Brain pericyte (primary cell): ENCODE measurements at places on chromosomes 5 and 9.

GRCh38 chr9:127865645-127866464 lies 11.4 kb upstream of the ENG start:
- no peak for DNase-seq

- DNase-seq: no peak
Measured at GRCh38 chr5:66675406-66675805, 79.2 kb downstream of the MAST4 start.

DNA sequence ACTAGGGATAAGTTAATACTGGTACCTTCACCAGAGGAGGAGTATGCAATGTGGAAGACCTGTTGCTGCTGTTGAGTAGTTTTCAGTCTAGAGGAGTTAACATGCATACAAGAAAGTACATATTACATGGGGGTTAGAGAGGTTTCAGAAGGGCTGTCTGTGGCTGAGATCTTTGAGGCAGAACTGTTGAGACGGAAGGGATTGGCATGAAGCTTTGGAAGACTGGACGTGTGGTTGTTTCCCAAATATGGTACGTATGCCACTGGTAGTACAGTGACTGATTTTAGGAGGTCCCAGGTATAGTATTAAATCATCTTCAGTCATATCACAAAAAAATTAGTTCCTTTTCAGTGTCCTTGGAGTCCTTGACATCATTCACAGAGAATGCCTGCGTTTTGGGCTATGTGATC lies 17.6 kb downstream of the TNFAIP8 start:
- no peak for DNase-seq

DNA sequence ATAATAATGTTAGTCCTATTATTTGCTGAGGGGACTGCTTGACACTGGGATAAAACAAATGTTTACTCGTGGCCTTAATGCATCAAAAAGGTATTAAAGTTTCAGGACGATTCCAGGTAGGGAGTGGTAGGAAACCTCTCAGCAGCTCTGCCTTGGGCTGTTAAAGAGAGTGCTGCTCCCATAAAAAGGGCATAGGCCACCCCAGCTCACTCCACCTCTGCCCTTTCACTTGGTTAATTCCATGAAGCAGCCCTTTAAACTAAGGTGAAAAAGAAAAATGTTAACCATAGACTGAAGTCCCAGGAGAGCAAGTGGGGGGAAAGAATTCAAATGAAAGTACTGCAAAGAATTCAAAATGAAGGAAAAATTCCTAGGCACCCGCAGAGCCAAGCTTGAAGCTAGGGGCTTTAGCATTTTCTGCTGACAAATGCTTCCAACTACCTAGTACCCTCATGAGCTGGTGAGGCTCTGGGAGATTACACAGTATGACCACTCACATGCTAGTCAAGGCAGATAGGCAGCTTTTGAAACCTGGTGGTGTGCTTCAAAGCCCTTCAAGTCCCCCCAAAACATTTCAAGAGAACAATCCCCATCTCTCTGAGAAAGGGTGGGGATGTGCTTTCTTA lies 8.5 kb downstream of the KLF9 start:
- DNase-seq: no peak

GRCh38 chr9:136667940-136668760 lies 5.4 kb downstream of the EGFL7 start:
- DNase-seq: no peak

- no peak for DNase-seq
Measured at GRCh38 chr9:109471475-109472393, 26.4 kb downstream of the PTPN3 start.

- no peak for DNase-seq
Measured at GRCh38 chr9:134167530-134167931, 3.2 kb upstream of the RNU6ATAC start.

DNA sequence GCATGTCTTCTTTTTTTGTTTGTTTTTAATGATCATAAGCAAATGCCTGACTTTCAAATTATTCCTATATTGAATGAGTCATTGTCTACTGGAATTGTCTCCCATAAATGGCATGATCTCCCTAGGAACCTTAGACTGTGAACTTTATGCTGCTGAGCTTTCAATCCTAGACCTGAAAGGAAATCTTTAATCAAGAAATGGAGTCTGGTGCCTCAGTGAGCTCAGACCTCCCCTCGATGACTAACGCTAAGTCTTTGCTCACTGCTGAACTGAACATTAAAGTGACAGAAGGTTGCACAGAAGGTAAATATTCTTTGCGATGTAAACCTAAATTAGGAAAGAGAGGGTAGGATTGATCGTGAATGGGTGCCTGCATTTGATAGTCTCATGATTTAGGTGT lies 745.2 kb upstream of the WWC1 start:
- no peak for DNase-seq

DNA sequence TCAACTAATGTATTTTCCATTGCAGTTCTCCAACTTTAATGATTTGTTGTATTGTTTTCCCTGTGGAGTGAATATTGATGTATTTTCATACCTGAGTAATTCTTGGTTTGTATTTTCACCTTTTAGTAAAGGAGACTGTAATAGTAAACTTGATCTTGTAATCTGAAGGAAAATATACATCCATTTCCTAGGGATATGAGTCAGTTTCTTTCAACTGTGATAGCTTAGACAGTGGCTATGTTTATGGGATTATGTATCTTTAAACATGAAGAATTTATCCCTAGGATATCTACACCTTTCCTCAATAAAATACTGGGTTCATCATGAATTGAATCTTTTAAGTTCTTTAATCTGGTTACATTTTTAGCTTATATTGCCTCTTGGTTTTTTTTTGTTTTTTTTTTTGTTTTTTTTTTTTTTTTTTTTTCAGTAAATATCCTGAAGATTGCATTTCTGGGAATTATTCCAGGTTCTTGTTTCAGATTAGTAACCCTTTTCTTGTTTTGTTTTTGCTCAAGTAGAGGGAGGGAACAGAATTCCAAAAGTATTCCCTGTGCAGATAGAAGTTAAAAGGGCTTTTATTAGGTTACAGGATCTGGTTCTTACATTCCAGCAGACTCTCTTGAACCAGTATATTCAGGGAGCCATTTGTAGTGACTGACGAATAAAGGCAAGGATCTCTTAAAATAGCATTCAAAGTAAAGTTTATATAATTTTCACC lies 7.1 kb downstream of the WDR36 start:
- DNase-seq: no peak

GRCh38 chr5:14265570-14265969 lies 122.4 kb downstream of the TRIO start:
- DNase-seq: no peak

- no peak for DNase-seq
Measured at GRCh38 chr9:91065231-91066041, 263.8 kb downstream of the SYK start.

DNA sequence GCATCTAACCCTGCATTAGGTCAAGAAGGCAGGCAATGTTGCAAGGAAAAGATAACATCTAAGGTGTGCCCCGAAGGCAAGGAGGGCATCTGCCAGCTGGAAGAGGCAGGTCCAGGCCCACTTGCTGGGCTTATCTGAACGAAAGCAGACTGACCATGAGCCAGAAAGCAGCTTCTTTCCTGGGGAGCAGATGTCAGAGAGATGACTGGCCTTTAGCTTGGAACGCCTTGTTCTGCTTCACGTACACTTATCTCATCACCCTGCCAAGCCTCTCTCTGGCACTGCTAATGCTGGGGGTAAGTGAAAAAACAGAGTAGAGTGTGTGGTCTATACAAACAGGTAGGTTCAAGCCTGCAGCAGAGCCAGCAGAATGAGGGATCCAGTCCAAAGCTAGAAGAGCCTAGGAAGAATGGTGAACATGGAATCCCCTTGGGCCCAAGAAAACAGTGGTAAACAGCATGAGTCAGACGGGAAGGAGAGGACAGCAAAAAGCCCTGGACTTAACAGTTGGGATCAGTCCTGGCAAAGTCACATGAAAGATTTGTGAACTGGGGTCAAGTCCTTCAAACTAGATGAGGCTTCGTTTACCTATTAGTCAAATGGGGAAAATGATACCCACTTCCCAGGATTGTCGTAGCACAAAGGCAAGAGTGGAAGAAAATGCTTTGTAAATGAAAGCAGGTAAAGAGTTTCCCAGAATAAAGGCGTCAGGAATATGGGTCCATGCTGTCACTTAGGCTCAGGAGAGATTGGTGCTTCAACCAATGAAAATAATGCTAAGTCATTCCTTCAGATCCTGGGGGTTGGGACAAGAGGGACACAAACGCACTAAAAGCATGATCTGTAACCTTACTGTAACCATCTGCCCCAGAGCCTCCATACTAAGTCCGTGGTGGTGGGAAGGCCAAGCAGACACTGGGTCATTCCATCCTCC lies 200.9 kb downstream of the SLIT3 start:
- DNase-seq: no peak

GRCh38 chr5:18043344-18043743 lies 409.1 kb downstream of the TAF11L14 start:
- no peak for DNase-seq

DNA sequence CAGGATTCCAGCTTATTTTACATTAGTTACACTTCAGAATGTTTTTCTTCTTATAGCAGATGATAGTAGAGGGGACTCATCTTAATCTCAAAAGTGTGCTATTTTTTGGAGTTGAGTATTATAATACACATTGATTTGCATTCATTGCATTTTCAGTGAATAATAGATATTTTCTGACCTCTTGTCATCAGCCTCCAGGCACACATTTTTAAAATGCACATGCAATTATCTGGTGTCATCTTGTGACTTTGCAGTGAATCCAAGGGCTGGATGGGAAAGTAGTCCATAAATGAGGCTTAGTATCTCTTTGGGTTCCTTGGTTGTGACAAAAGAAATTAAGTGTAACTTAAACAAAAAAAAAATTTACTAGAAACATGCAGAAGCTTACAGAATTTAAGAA lies 28.1 kb upstream of the POU4F3 start:
- no peak for DNase-seq

DNA sequence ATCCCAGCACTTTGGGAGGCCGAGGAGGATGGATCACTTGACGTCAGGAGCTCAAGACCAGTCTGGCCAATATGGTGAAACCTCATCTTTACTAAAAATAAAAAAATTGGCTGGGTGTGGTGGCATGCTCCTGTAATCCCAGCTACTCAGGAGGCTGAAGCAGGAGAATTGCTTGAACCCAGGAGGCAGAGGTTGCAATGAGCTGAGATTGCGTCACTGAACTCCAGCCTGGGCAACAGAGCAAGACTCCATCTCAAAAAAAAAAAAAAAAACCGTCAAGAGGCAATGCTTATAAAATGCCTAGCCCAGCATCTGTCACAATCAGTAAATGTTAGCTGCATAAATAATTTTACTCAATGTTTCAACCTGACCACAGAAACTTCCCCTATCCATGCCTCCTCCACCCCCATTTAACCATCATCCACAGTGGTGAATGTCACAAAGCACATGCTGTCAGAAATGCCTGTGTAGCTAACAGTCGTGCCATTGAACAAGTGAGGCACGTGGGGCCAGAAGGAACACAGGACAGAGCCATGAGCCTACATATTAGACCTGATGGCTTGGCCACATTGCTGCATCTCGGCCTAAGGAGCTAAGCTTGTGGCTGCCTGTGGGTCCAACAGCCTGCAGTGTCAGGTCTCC lies 16.8 kb upstream of the TCOF1 start:
- DNase-seq: no peak

DNA sequence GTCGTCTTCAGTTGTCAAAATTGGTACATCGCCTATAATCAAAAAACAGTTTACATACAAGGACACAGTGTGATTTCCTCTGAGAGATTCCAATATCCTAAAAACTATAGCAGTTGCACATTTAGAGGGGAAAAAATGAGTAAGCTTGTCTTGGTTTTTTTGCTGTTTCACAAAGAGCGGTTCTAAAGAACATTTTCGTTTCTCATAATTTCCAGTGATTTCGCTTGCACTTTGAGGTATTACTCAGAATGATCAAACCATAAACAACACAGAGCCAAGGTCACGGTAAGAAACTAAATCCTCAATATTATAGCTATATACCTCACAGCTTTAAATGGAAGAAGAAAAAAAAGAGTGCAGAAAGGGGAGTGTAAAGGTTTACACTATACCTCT lies 861 bp downstream of the MTX3 start:
- DNase-seq: no peak

- no peak for DNase-seq
Measured at GRCh38 chr9:97557606-97558095, 56.2 kb downstream of the TMOD1 start.

DNA sequence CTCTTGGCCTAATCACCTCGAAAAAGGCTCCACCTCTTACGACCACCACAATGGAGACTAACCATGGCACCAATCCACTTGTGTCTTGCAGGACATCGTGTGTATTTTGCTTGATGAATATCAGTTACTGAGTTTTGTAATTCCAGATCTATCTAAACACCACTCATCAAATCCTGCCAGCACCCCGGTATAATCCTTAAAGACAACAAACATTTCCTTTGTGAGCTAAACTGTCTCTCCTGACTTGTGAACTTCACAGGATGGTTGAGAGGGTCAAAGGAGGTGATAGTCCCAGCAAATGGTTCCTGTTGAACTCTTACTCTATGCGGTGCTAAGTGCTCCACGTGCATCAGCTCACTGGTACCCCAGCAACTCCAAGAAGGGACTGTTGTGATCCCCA lies 4.0 kb upstream of the TOR1B start:
- DNase-seq: no peak

DNA sequence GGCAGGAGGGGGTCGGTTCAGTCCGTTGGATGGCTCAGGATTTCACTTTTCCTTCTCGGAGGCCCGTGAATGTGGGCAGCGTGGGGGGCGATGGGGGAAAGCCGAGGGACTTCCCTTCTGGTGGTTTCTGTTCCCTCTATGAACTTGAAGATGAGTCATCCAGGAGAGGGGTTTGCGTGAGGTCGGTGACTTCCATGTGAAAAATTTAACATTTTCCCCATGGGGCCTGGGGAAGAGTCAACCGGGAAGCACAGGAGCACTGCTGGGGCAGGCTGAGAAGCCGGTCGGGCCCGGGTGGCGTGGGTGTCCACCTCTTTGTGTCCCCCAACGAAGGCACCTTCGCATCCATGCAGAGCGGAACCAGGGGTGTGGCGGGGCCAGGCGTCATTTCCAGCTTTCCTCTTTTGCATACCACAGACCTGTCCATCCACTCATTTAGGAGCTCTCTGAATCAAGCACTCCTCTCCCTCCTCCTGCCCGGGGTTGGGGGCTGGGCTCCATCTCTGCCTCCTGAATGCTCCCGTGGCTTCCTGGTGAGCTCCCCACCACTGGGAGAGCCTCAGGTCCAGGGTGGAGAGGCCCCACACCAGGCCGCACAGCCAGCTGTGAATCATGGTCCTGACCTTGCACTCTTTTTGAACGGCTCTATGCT lies 68.4 kb downstream of the ANKRD33B start:
- no peak for DNase-seq

DNA sequence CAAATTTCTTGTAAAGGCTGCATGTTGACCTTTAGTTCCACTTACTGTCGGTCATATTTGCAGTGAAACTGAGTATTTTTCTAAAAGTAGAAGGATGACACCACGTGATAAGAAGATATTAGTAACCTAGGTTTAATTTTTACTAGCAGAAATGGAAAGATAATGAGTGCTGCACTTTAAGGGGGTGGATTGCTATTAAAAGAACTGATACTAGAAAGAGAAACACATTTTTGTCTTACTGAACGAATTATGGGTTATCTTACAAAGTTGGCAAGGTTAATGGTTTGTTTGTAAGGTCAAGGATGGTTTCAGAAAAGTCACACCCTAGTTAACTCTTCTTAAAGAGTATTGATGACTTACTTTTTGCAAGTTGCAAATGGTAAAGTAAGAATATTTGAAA lies 2.4 kb downstream of the MACIR start:
- no peak for DNase-seq
